ENCODE measurements at places on chromosomes 4 and X.

GRCh38 chr4:11548597-11549082 is 119.9 kb upstream of the HS3ST1 start:
- DNase-seq = no peak

GRCh38 chr4:185787926-185788679 is 23.9 kb downstream of the SORBS2 start:
- no peak for DNase-seq

DNA sequence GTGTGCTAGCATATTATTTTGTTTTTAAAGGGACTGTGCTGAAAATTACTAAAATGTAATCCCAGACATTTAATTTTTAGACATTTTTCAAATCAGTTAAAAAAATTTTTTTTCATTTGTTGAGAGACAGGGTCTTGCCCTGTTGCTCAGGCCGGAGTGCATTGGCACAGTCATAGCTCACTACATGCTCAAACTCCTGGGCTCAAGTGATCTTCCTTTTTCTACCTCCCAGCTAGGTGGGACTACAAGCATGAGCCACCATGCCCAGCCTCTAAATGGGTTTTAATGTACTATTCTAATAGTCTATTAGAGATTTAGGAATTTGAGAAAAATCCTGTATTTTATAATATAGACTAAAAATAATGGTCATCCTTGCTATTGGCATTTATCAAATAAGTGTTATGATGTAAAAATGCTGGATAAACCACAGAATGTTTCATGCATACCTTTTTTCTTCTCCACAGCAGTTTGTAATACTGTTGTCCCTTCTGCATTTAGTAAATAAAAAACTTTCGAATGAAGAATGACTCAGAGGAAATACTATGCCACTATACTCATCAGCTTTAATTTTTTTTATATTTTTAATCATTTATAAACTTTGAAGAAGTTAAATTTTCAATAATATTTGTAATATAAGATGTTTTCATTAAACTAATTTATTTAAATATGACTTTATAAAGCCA is 29.9 kb downstream of the CPEB2 start:
- no peak for DNase-seq

GRCh38 chr4:25826074-25826752 is 36.6 kb downstream of the SEL1L3 start:
- no peak for DNase-seq

DNA sequence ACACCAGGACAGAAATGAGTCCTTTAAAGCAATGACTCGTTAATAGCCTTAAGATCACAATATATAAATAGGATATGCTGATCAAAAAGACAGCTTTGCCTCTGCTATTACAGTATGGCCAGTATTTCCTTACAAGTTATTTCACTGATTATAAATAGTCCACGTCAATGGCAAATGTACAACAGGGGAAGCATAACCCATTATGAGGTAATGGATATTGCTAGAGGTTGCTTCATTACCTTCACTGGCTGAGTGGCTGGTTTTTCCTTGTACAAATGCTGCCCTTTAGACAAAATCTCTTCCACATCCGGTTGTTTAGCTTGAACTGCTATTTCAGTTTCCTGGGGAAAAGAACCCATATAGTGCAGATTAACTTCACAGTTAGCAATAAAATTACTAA is 764.6 kb upstream of the FTHL17 start:
- DNase-seq = no peak

DNA sequence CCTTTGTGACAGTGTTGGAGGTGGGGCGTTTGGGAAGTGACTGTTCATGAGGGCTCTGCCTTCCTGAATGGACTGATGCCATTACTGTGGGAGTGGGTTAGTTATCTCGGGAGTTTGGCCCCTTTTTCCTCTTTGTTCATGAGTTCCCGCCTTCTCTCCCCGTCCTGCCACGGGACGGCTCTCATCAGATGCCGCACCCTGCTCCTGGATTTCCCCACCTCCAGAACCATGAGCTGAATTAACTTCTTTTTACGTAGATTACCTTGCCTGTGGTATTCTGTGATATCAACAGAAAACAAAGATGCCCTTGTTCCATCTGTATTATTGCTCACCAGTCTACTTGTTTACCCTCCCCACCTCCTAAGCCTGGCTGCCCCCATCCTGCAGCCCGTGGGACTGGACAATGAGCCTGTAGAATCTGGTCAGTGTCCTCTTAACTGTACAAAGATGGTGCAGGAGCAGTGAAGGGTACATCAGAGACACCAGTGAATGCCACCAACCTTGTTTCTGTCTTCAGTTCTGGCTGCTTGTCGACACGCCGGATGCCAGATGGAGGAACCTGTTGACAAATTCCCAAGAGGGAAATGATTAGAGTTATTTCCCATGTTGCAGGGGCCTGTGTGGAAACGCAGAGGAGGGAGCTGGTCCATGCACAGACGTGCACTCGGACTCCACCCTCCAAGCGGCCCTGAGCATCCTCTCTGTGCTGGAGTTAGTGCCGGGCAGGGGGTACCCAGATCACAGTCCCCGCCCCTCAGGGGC is 104.7 kb downstream of the ABLIM2 start:
- no peak for DNase-seq

GRCh38 chrX:131821945-131822622 is 201.0 kb upstream of the STK26 start:
- DNase-seq = no peak

- no peak for DNase-seq
Observed at GRCh38 chrX:3415011-3415410, 68.6 kb upstream of the MXRA5 start.

Measured in HTR-8/SVneo (cell line).